Effector CD8-positive, alpha-beta T cell (primary cell): ENCODE measurements at places on chromosomes 12 and 14.

DNA sequence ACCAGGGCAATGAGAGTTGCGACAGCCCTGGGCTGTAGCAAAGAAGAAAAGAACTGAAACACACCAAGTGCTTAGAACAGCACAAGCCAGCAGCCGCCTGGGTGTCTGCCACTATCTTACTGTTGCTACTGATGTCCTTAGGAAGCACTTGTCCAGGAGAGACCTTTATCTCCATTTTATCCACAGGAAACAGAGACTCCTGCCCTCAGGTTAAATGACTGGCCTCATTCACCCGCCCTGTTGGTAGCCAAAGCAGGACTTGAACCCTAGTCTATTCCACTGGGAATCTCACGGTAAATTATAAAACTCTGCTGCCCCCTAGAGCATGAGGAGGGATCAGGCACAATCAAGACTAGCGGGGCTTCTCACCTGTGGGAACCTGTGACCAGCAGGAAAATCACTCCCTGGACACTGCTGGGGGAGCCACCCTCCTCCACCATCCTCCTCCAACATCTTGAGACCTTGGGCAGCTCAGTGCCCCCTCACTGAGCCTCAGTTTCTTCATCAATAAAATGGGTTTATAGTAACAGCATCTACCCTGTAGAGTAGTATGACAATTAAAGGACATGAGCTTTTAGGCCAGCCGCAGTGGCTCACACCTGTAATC, 20.5 kb upstream of the TESC start:
- peak; percentile 2 for DNase-seq

DNA sequence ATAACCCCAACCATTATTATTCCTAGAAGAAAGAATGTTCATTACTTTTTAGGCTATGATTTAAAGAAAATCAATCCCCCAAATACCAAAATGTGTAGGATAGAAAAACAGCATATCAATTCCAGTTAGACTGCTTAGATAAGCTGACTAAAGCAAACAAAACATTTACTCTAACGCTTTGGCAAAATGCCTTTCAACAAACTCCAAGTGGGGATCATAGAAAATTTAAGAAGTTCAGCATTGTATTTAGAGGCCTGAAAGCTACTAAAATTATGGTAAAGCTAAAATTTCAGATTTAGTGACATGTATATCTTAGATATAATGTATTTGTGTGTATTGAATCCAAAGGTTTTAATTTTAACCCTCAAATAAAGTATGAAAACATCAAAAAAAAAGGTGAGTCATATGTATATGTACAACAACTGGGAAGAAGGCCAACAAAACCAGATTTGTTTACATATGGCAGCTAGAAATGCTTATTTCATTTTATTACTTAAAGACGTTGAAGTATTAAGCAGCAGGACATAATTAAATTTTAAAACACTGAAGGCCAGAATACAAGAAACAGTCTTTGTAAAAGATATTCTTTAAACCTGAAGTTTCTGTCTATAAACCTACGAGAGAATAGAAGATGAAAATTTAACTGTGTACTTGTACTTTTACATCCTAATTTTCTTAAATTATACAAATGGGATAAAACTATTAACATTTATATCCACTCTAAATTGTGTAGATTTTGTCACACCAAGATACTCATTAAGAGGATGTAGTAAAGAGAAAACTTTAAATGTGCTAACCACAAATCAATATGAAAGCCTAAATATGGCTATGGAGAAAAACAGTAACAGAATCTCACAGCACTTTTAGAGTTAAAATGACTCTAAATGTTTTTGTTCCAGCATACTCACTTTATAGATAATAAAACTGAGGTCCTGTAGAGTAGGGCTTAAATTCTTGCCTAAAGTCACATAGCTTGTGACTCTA, 71.4 kb downstream of the SLC41A2 start:
- DNase-seq, result no peak

DNA sequence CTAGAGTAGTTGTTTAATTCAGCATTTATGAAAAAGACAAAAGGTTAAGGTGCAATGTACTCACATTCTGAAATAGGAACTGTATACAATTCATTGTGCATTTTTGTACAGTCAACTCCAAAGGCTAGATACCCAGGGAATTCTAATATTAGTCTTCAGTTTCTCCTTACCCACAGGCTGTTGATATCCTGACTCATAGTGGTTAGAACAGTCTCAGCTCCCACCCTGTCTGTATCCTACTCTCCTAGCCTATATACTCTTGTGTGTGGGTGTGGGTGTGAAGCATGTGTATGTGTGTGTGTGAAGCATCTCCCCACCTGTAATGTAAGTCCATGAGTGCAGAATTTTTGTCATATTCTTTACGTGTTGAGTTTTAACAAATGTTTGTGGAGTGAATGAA, 229.5 kb downstream of the NAV3 start:
- no peak for DNase-seq

DNA sequence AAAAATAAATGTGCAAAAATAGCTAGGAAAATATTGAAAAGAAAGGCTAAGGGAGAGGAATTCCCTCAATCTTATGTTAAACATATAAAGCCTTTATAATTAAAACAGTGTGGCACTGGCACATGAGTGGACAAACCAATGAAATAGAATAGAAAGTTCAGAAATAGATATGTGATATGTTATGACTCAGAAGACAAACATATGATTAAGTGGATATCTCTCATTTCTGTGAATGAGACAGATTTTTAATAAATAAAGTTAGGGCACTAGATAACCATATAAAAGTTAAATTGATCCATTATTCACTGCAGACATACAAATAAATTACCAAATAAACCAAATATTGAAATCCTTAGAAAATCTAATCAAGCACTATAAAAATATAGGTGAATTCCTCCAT, 73.0 kb downstream of the ALG10B start:
- DNase-seq, result no peak

GRCh38 chr14:103694572-103695026, 20.7 kb downstream of the XRCC3 start:
- no peak for DNase-seq

DNA sequence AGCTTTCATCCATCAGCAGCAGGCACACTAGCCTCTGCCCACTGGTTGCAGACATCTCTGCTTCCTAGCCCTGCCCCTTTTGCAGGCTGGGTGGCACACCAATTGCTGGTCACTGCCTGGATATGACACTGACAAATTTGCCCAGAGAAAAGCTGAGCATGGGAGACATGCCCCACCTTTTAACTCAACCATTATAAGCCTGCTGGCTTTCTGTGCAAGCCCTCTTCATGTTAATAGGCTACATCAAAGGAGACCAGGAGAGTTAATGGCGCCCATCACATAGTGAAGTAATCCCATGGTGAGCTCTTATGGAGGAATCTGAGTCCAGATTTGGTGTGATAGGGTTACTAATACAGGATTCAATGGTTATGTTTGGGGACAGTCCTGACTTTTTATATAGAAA, 139.2 kb downstream of the KICS2 start:
- no peak for DNase-seq

GRCh38 chr14:74425525-74426201, 347 bp downstream of the SYNDIG1L start:
- peak; percentile 12 for DNase-seq

DNA sequence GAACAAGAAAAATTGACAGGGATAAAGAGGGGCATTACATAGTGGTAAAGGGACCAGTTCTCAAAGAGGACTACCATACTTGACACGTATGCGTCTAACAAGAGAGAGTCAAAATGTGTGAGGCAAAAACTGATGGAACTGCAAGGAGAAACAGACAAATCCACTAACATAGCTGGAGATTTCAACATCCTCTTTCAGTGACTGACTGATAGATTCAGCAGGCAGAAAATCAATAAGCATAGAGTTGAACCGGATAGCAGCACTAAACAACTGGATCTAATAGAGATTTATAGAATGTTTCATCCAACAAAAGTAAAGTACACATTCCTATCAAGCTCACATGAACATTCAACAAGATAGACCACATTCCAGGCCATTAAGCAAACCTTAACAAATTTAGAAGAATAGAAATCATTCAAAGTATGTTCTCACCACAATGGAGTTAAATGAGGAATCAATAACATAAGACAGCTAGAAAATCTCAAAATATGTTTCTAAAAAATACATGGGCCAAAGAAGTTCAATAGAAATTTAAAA, 16.1 kb upstream of the CRACR2A start:
- DNase-seq, result no peak

GRCh38 chr14:86084097-86084496, 554.2 kb downstream of the FLRT2 start:
- no peak for DNase-seq

GRCh38 chr12:85179680-85180270, 100.2 kb upstream of the ALX1 start:
- no peak for DNase-seq

DNA sequence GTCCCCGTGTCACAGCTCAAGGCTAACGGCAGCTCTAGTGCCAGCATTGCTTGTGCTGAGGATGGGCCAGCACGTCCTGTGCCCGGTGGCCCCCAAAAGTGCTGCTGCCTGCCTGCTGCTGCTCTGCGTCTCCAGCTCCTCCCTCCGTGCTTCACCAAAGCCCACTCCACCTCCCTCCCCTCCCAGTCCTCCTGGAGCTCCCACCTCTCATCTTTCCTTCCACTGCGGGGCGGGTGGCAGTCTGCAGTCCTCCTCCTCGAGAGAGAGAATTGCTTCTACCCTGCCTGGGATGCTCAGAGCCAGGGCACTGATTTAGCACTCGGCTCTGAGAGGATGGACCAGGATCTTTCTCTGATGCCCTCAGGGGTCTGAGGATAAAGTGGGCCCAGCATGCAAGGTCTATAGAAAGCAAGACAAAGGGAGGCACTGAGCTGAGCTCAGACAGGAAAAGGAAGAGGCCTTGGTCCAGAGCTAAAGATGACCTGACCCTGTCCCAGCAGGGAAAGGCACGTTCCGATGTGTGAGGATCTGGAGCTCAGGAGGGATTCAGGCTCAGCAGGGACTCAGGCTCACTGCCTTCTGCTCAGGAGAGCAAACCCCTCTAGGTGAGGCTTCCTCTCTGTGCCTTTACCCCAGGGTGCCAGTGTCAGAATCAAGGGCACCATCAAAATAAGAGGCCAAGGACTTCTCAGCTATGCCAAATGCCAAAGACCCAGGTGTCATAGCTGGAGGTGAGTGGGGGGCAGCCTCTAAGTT, 113.1 kb upstream of the FKBP4 start:
- DNase-seq, result no peak

DNA sequence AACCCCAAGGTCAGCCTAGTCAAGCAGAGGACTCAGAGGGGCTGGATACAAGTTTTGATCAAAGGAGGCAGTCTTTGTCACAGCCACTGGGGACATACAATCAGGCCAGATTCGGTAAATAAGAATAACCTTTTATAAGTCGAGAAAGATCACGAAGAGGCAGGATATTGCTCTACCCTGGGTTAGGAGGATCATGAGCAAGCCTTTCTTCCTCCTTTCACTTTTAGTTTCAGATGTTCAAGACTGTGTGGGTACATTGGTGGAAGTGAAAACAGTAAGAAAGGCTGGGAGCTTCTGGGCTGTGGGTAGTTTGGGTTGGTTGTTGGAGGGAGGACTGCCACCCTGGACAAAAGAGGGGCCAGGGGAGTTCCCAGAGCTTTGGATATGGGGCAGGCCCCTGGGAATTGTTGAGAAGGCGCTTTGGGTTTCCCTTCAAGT, 127.7 kb downstream of the SNAPC1 start:
- no peak for DNase-seq

GRCh38 chr14:72333357-72333756, 401.1 kb downstream of the RGS6 start:
- no peak for DNase-seq

GRCh38 chr12:60693019-60693626, 1097.3 kb downstream of the SLC16A7 start:
- no peak for DNase-seq

DNA sequence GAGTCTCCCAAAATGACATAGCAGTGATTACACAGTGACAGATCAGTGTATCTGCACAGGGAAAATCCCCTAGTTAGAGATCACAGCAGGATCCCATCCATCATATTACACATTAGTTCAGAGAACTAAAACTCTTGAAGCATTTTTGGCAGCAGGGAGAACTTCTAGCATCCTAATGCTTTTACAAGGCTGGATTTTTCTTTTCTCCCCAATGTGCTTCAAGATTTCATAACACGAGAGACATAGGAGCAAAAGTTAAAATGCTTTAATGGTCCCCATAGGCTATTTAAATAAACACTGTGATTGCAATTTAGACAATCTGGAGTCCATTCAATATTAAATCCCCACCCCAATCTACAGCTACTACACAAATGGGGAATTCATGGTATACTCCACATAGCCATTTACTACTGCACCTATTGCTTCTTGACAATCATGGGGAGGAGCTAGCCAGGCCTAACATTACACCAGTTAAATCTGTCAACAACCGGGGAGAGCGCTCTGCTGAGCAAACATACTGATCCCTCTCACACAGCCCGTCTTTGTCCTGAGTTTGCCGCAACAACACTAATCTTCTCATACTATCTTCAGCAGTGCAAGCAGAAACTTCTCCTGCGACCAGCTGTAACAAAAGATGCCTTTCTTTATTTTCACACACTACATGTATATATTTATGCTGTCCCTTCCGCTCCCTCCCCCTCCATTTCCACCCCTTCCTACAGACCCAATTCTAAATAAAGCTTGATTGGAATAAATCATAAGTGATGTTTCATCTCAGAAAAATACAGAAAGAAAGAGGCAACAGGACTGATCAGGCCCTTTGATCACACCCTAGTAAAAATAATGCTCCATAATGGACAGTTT, 120.3 kb upstream of the SOX5 start:
- DNase-seq, result no peak

GRCh38 chr12:121536899-121537813, 43.7 kb downstream of the KDM2B start:
- DNase-seq, result peak; percentile 33

GRCh38 chr12:124566997-124567672, at the start of gene NCOR2:
Gene NCOR2, minus strand, starts transcription at chr12:124567612. Its CDS starts 72,361 bp downstream, at chr12:124495251.
- DNase-seq, result peak; percentile 39

- DNase-seq, result no peak
These were observed 62.9 kb downstream of the GLRX5 start for GRCh38 chr14:95597784-95598211.

DNA sequence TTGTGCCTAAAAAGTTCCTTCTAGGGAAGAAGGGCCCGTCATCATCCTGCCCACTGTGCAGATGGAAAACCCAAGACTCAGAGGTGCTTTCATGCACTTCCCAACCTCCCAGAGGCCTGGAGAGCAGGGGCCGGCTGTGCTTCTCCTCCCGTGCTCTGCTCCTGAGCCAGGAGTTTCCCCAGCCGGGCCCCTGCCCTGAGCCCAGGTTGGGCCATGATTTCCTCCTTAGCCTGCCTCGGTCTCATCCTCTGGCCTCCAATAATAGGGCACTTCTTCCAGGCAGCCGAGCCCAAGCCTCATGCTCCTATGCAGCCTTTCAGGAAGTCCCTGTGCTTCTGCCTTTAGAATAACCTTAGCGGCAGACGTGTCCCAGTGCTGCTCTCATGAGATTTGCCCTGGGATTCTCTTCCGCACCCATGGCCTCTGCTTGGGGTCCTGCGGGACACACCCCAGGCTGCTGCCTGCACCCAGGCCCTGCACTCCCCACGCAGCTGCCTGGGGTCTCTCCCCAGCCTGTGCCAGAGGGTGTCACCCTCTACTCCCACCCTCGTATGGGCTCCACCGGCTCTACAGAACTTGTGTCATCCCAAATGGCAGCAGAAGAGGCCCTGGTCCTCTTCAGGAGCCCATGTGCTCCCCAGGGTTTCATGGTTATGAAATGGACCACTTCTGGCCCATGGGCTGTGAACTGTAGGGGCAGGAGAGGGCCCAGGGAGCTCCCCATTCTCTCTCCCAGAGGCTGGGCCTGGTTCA, 359.3 kb downstream of the ADGRD1 start:
- DNase-seq, result no peak
